Smooth muscle cell of bladder (primary cell): ENCODE measurements at places on chromosomes 12 and 14. TPM values are rescaled to one million over a fixed set of nuclear protein-coding genes. Genes with fewer than 3 reads are reported as not detected.

Gene FNTB
- total RNA-seq, result 5.0 and 8.5 TPM in 2 replicates

Gene SERPINA5
- total RNA-seq, result not detected in 2 replicates

Gene CIROP
- total RNA-seq, result under 0.01 and 0.18 TPM in 2 replicates

Gene BTG1
- total RNA-seq, result 7.1 and 13.4 TPM in 2 replicates

Gene ART4
- total RNA-seq, result under 0.01 TPM in 2 replicates

Gene RPL10L
- not detected in 2 replicates for total RNA-seq

Gene RERG
- total RNA-seq, result 0.28 TPM in 2 replicates

Gene ABCC9
- 10.7 and 26.7 TPM in 2 replicates for total RNA-seq

Gene TRIAP1
- 17.9 and 26.0 TPM in 2 replicates for total RNA-seq

Gene SRRM4
- total RNA-seq, result under 0.01 TPM in 2 replicates

Gene INSM2
- total RNA-seq, result not detected in 2 replicates

Gene TMED8
- total RNA-seq, result 9.7 and 9.8 TPM in 2 replicates

Gene P2RX2
- not detected in 2 replicates for total RNA-seq

Gene C14orf180
- total RNA-seq, result not detected in 2 replicates

Gene GLS2
- 0.09 TPM in 1 of 2 replicates, not detected in the other for total RNA-seq

Gene CLEC7A
- total RNA-seq, result 0.14 TPM in 1 of 2 replicates, not detected in the other

Gene HCAR1
- total RNA-seq, result under 0.01 and 0.09 TPM in 2 replicates

Gene MEG3
- total RNA-seq, result 145 and 252 TPM in 2 replicates

Gene RPL36AL
- total RNA-seq, result 441 and 446 TPM in 2 replicates

Gene PTHLH
- 2.0 and 17.8 TPM in 2 replicates for total RNA-seq

Gene MIPOL1
- total RNA-seq, result 8.0 and 10.4 TPM in 2 replicates

Gene CRADD
- 15.4 and 19.4 TPM in 2 replicates for total RNA-seq

Gene NOVA1
- total RNA-seq, result 1.4 and 1.6 TPM in 2 replicates

Gene GYS2
- not detected in 2 replicates for total RNA-seq

Gene ISCU
- total RNA-seq, result 159 and 189 TPM in 2 replicates

Gene HHIPL1
- total RNA-seq, result 4.4 and 7.9 TPM in 2 replicates

Gene ETFBKMT
- 3.2 and 3.3 TPM in 2 replicates for total RNA-seq

Gene AICDA
- total RNA-seq, result not detected in 2 replicates

Gene SERPINA9
- not detected in 2 replicates for total RNA-seq

Gene UNC79
- total RNA-seq, result under 0.01 and 0.18 TPM in 2 replicates

Gene KRT79
- total RNA-seq, result not detected in 2 replicates

Gene GPR132
- total RNA-seq, result under 0.01 and 0.55 TPM in 2 replicates

Gene LRRIQ1
- total RNA-seq, result 0.14 and 0.28 TPM in 2 replicates

Gene IRAK3
- 8.1 and 12.1 TPM in 2 replicates for total RNA-seq
